HCT116 (cell line): ENCODE measurements at places on chromosomes 1 and 21.

GRCh38 chr1:213227458-213227857 is 176.4 kb downstream of the RPS6KC1 start:
- DNase-seq, result no peak

GRCh38 chr1:1754051-1754815 is 24.0 kb downstream of the NADK start:
- DNase-seq, result no peak

GRCh38 chr1:36759355-36759754 is 275.0 kb downstream of the GRIK3 start:
- no peak for DNase-seq

- no peak for DNase-seq
Measured at GRCh38 chr1:85363092-85363491, 86.7 kb upstream of the BCL10 start.

- no peak for DNase-seq
Measured at GRCh38 chr1:8004803-8005573, 21.1 kb downstream of the ERRFI1 start.
